ENCODE measurements at places on chromosomes 16 and 17.

DNA sequence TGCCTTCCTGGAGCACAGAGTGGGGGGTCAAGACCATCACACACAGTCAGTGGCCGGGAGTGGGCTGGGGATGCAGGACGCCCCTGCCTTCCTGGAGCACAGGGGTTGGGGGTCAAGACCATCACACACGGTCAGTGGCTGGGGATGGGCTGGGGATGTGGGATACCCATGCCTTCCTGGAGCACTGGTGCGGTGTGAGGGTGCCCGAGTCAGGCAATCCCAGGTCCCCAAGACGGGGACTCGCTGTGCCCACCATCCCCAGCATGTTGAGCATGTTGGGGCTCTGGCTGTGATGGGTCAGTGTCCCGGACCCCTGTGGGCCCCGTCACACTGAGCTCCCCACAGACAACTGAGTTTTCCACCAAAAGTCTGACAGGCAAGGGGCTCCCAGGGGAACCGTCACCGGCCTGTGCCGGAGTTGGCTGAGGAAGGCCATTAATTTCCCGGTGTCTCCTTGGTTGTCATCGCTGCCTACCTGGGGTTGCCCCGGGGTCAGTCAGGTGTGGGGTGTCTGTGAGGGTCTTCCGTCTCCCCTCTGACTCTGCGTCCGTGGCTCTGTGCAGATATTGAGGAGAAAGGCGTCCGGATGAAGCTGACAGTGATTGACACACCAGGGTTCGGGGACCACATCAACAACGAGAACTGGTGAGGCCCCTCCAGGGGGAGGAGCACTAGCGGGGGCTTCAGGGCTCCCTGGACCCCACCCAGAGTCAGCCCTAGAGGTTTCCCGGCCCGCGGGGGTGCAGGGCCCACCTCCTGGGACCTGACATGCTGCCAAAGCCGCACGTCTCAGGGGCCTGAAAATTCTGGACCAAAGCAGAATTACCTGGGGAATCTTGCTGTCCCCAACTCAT lies 347.1 kb downstream of the SEC14L1 start:
- DNase-seq, result no peak

- no peak for DNase-seq
These were observed 204.5 kb upstream of the ZFHX3 start for GRCh38 chr16:73252446-73252845.

DNA sequence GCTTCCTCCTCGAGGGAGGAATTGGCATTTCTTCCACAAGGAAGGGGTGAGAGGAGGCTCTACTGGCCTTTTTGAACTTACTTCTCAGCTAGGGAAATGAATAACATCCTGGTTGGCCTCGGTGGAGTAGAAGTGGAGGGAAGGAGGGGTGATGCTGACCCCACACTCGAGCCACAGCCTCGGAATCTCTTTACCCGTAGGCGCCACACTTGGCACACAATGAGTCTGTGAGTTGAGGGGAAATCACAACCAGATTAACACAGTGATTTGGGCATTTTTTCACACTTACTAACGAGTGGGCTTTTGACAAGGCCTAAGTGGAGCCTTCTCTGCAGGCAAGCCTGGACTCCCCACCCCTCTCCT lies 47.3 kb upstream of the TBX2 start:
- no peak for DNase-seq

- DNase-seq, result no peak
These were observed 169.3 kb downstream of the RAB11FIP4 start for GRCh38 chr17:31560616-31561235.

DNA sequence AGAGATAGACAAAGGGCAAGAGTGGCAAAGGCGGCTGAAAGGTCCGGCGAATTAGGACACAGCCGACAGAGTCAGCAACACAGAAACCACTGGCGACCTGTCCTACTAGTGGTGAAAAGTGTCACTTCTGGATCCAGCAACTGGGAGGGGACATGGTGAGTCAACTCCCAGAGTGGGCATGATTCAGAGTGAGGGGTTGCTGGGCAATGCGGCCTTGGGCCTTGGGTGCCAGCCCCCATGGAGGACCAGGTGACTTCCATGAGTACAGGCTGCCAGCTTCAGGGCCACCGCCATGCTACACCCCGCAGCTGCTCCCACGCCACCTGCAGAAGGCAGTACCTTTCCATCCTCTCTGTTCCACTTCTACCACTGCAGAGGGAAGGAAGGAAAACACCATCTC lies 110.6 kb downstream of the ZFHX3 start:
- no peak for DNase-seq

GRCh38 chr17:60345233-60345632 lies 46.7 kb downstream of the USP32 start:
- no peak for DNase-seq

DNA sequence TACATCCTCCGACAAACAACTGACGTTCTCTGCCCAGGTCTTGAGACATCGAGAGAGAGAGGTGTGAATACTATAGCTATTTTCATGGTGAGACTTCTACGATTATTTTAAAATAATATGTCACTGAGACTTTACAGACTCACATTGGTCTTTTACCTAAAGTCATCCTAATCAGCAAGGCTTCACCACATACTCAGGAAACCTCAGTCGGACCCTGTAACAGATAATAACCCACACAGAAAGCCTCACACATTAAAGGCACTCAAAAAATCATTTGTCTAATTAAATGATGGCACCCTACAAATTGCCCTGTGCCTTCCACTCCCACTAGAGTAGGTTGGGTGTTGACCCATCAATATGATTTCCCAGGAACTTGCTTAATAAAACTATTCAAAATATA lies 19.8 kb upstream of the SLC39A11 start:
- DNase-seq, result no peak

DNA sequence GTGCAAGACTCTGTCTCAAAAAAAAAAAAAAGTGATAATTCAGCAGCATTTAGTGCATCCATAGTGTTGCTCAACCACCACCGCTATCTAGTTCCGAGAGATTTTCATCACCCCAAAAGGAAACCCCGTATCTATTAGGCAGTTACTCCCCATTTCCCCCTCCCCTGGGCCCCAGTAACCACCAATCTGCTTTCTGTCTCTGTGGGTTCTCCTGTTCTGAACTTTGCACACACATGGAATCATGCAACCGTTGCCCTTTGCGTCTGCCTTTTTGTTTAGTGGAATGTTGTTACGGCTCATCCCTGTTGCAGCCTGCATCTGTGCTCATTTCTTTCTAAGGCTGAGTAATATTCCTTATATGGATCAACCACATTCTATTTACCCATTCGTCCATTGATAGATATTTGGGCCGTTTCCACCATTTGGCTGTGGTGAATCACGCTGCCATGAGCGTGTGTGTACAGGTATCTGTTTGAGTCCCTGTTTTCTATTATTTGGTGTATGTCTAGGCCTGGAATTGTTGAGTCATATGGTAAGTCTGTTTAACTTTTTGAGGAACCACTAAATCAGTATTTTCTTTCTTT lies 8.7 kb upstream of the SYNGR2 start:
- DNase-seq, result no peak

DNA sequence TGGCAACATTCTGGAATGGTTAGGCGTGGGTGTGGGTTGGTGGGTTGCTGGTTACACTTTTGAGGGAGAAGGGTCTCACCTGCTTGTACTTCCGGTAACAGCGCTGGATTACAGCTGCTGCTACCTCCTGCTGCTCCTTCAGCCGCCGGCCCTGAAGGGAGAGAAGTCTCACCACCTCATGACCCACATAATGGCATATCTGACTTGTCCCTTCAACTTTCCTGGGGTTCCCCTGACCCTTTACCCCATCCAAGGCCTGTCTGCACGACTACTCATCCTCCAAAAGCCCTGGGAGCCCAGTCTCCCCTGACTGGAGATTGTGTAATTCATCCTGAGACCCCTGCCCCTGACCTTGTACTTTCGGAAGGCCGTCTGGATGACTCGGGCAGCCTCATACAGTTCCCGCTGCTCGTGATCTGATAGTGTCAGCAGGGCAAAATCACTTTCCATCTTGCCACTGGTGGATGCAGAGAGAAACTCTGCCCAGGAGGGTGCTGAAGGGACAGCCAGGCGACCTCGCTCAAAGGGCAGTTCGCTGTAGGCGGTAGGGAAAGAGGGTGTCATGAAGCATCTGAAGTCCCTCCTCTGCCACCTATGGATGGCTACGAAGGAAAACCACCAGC lies 2.0 kb upstream of the SPAG7 start:
- no peak for DNase-seq
